Activated CD4-positive, alpha-beta T cell treated with anti-CD3 and anti-CD28 coated beads for 1 hour (primary cell): ENCODE measurements at places on chromosomes 3 and 15.

- no peak for DNase-seq
Observed at GRCh38 chr15:73352082-73352481, 16.7 kb downstream of the HCN4 start.

DNA sequence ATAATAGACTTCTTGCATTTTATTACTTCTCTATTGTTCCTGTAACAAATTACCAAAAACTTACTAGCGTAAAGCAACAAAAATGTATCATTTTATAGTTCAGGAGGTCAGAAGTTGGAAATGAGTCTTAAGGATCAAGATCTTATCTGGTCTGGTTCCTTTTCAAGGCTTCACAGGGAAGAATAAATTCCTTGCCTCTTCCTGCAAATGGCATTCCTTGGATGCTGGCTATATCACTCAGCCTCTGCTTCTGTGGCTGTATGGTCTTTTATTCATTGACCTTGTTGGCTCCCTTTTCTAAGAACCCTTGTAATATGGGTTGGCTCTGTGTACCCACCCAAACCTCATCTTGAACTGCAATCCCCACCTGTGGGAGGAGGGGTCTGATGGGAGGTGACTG is 478.4 kb upstream of the THBS1 start:
- no peak for DNase-seq

GRCh38 chr3:20254268-20255117 is 68.5 kb upstream of the SGO1 start:
- no peak for DNase-seq

GRCh38 chr3:29695643-29696198 is 414.9 kb downstream of the RBMS3 start:
- no peak for DNase-seq

GRCh38 chr3:105647047-105647446 is 221.8 kb downstream of the CBLB start:
- DNase-seq, result no peak

DNA sequence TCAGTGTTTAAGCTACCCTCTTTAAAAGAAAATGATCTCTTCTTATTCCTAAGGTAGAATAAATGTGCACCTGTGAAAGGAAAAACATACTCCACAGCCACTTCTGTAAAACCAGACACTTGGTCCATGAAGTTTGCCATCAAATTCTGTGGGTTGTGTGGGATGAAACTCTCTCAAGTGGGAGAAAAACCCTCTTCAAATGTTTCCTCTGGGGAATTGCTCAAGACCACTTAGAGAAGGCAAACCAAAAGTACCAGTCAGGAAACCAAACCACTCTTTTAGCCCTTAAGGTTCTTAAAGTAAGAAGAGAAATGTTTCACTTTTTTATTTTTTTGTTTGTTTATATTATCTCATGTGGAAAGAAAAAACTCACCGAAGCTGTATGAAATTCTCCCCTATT is 1.2 kb downstream of the COL8A1 start:
- no peak for DNase-seq

DNA sequence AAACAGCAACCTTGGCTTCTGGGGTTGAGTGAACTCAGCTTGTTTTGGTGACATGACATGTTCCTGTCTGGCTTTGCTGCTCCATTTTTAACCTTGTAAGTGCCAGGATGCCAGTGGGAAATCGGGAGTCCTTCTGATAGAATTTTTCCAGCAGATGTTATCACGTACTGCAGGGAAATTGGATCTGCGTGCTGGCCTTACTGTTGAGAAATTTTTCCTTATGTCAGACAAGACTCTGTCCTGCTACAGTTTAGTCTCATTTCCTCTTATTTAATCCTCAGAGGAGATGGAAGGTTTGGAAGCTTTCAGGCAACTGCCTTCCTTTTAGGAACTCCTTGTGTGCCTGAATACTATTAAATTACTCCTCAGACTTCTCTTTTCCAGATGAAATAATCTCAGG is 80.6 kb downstream of the PGPEP1L start:
- no peak for DNase-seq

DNA sequence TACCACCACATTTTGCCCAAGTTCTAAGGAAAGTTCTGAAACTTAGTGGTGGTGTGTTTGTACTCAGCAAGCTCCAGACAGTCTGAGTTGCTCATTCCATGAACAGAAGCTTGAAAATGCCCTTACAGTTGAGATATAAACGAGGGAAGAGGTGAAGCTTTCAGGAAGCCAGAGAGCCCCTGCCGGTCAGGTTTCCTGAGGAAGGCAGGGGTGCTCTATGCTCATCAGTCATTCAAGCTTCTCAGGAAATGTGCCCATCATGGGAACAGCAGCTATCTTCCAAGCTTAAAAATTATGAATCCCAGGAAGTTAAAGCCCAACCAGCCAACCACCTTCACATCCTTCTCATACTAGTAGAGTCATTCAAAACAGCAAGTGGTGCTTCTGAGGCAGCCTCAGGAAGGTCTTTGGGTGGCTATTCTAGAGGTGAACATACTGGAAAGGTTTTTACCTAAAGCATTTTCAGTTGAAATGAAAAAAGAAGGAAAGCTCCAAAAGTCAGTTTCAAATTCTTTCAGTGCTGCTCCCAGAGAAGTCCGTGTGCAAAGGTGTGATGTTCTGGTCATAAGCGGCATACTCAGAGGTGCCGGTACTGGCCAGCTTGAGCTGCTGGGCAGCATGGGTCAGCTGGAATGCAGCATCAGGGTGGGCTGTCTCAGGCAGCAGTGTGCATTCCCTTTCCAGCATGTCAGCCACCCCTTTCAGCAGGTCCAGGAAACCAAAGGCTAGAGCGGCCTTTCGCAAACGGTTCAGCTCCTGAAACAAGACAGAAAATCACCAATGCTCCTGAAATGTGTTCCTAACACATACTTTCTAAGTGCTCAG is 31.8 kb downstream of the INTS14 start:
- DNase-seq, result no peak

DNA sequence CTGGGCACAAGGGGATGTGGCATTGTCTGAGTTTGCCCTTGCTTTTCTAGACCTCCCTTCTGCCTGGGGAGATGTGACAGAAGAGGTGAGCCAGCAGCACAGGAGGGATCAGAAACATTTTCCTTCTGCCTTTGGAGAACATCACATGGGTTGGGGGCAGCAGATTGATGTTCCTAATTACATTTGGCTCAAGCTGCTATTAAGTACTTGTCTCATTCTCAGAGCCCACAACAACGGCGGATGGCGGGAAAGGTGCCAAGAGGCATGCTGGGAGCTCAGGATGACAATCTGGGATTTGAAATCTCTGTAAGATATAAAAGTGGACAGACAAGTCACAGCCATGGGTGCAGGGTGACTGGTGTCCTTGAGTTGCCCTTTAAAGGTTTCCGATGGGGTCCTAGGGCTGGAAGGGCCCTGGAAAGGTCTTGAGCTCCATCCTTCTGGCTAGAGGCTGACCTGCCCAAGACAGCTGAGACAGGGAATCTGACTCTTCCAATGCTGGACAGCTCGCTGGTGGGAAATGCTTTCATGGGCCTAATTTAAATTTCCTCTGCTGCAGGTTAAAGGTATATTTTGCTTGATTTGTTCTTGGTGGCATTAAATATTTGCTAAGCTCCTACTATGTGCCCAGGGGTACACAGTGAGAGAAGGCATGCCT is 2.4 kb upstream of the CORO2B start:
- no peak for DNase-seq

DNA sequence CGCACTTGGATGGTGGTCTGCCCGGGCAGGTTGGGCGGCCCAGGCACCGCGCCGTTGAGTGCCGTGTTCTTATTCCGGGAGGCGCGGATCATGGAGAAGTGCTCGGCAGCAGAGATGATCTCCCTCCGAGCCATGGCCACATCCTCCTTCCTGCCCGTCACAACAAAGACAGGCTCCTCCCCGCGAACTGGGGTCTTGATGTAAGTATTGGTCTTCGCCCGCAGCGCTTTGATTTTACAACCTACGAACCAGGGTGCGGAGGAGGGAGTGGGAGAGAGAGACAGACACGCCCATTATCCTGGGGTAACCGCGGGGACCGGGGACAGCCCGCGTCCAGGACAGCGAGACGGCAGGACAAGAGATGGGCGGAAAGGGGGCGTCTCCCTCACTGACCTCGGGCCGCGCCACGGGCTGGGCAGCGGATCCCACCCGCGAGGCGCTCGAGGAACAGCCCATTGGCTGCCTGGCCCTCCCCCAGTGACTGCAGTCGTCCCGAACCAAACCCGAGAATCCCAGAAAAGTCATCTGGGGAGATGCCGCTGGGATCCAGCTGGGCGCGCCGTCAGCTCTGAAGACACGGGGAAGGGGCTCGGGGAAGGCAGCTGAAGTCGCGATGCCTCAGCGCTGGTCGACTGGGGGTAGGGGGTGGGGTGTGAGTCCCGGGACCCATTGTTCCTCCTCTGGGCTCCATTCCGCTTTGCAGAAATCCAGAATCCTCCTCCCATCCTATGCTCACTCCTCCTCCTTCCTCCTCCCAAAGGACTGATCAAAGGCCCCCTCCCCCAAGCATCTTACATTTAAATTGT is 1.2 kb downstream of the MEX3B start:
- DNase-seq, result no peak

GRCh38 chr15:91228890-91229289 is 128.8 kb downstream of the SV2B start:
- no peak for DNase-seq

DNA sequence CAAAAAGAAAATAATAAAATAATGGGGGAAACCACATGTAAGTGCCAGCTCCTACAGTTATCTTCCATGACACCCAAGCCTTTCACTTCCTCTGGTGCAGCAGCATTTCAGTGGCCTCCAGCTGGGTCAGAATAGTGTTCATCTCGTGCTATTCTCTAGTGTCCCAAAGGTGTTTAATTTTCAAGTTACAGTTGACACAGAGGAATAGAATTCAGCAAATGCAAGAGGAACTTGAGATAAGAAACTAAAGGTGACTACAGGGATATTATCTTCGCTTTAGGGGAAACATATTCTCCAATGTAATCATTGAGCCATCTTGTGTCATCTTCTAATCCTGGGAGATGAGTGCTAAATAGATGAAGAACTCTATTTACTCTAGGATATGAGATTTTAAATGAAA is 212.8 kb downstream of the EPHA3 start:
- DNase-seq, result no peak

GRCh38 chr15:46523701-46524100 is 888.9 kb downstream of the SQOR start:
- no peak for DNase-seq

GRCh38 chr3:42805141-42805821 is 991 bp upstream of the HIGD1A start:
- DNase-seq, result no peak

- no peak for DNase-seq
Observed at GRCh38 chr3:177281292-177282118, 84.2 kb upstream of the TBL1XR1 start.

DNA sequence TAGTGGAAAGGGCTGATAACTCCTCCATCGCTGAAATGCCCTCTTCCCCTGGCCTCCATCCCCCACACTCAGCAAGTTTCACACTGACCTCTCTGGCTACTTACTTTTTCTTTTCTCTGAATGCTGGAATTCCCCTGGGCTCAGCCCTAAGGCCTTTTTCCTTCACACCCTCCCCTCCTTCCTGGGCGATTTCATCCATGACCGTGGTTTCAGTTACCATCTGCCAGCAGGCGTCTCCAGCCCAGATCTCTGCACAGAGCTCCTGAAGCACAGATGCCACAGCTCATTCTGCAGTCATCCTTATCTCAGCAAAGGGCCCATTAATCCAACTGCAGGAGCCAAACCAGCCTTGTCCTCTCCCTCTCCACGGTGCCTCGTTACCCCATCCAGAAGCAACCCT is 114.0 kb downstream of the RFTN1 start:
- DNase-seq, result no peak

DNA sequence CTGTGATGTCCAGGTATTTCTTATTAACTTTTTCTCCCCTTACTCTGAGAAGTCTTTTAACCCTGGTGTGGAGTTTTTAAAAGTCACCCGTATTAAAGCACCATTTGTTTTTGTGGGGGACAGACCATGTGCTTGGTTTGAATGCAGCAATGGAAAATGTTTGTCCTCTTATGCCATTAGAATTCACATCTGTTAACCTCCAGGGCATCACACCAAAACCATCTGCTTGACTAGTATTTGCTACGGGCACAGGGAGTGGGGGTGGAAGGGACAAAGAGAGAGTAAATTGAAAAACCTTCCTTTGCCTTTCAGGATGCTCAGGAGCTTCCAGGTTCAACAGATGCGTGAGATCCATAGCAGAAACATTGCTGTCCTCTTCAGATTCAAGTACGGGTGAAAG is 61.4 kb upstream of the GOLGA8B start:
- DNase-seq, result no peak

- no peak for DNase-seq
Observed at GRCh38 chr3:140051019-140051957, 116.3 kb downstream of the CLSTN2 start.

GRCh38 chr3:107368654-107369398 is 8.4 kb upstream of the CCDC54 start:
- DNase-seq, result no peak

- DNase-seq, result no peak
Observed at GRCh38 chr3:143851331-143852017, 3.2 kb upstream of the SLC9A9 start.

- no peak for DNase-seq
Observed at GRCh38 chr15:60083318-60083717, 79.2 kb downstream of the FOXB1 start.

DNA sequence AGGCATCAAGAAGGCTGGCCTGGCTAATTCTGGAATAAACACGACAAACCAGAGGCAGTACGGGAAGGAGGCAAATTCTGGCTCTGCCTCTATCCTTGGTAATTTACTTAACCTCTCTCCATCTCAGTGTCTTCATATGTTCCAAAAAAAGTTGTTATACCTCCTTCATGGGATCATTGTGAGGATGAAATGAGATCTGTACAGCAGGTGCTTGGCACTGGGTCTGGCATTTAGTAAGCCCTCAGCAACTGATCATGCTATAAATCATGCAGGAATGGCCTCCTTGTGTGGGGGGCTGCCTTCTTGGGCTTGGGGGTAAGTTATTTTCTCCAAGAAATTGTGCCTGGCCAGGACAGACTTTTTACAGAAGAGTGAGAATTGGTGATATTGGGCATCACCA is 38.3 kb upstream of the TRA2B start:
- DNase-seq, result no peak

- no peak for DNase-seq
Observed at GRCh38 chr15:54839379-54839778, 357.4 kb downstream of the RSL24D1 start.

DNA sequence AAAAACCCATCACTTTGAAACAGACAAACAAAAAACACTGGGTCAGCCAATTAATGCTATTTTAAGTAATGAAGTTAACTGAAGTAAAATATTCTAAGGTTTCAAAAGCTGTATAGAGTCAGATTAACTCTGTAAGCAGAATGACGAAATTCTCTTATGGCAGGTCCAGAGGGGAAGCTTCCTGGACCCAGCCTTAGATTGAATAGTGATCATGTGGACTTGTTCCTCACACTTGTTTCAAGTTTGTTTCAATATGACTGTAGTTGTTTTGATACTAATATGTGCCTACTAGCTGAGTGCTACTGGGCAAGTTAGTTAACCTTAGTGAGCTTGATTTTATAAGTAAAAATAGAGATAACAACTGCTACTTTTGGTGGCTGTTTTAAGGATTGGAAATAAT is 32.6 kb downstream of the PLS1 start:
- no peak for DNase-seq
